ENCODE measurements at places on chromosomes 12 and 14.

DNA sequence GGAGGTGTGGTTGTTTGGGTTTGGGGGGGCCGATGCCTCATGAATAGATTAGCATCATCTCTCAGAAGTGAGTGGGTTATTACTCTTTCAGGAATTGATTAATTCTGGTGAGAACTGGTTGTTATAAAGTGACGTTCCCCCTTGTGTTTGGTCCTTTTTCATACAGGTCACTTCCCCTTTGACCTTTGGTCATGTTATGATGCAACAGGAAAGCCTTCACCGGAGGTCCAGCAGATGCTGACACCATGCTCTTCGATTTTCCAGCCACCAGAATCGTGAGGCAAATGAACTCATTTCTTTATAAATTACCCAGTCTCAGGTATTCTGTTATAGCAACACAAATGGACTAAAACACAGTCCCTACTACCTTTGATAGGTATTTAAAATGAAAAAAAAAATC lies 439.4 kb downstream of the NELL2 start:
- DNase-seq: no peak

- DNase-seq: no peak
These were observed 485.4 kb downstream of the MDGA2 start for GRCh38 chr14:47189911-47190484.

GRCh38 chr12:121916719-121917118 lies 1.7 kb upstream of the CFAP251 start:
- no peak for DNase-seq

GRCh38 chr14:75298187-75298965 lies 19.7 kb downstream of the FOS start:
- no peak for DNase-seq

DNA sequence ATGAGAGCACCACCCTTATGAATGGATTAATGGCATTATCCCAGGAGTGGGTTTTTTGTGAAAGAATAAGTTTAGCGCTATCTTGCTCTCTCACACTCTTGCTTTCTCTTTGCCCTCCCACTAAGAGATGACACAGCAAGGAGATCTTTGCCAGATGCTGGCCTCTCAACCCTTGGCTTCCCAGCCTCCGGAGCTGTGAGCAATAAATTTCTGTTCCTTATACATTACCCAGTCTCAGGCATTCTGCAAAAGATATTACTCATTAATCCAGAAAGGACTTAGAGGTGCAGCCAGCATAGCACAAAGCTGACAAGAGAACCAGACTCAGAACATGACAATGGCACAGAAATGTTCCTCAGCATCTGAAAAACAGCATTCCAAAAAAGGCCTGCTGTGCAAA lies 190.6 kb downstream of the ITPR2 start:
- no peak for DNase-seq

DNA sequence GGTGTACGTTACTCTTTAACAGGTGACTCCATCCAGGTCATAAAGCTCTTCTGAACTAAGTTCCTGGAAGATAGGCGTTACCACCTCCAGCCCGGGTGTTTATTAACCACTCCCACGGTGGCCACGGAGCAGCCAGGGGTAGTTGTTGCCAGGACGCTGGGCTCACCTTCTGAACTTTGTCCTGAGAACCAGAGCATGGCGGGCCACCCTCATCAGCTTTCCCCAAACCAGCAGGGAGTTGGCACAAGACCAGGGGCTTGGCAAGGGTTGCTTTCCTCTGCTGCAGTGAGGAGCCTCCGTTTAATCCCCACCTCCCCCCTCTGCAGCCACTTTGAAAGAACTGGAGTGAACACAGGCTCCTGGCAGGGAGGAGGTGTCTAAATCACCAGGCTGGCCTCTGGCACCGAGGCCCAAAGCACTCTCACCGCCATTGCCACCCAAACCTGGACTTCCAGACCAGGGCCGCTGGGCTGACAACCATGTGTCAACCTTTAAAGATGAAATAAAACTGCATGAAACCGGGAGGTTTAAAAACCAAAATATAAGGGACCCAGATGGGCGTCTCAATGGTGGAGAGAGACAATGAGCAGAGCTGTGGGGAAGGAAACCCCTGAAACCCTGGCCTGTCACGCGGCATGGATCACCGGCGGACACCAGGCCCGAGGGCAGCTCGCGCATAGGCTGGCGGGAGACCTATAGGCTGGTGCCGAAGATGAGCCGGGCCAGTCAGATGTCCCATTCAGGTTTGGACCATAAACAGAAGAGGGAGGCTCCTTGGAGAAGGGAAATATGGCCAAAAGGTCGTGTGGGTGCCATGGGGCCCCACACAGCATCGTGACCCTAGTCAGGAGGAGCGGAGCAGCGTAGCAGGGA lies 30.9 kb upstream of the TDRD9 start:
- DNase-seq: no peak

DNA sequence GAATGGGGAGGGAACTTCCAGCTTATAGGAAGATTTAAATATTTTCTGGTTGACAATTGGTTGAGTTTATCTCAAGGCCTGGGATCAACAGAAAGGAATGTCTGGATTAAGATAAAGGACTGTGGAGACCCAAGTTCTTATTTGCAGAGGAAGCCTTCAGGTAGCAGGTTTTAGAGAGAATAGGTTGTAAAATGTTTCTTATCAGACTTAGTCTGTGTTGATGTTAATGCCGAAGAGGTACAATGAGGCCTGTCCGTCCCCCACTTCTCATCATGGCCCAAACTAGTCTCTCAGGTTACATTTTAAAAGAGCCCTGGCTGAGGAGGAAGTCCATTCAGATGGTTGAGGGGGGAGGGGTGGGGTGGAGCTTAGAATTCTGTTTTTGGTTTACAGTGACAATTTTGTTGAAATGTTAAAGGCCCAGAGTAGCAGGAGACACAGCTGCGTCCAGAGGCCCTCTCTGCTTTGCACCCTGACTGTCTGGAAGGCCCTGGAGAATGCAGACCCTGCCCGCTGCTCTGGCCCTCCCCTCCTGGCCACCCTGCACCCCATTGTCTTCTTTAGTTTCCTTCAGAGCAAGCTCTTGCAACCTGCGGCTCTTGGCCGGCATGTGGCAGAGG lies 672.5 kb upstream of the TMEM132C start:
- no peak for DNase-seq

Data from effector CD4-positive, alpha-beta T cell (primary cell).